HT1080 (cell line): ENCODE measurements at places on chromosomes 5 and 9. TPM values are rescaled to one million over a fixed set of nuclear protein-coding genes. Genes with fewer than 3 reads are reported as not detected.

The C9 gene
- total RNA-seq: not detected in 2 replicates

The ZNG1E gene
- total RNA-seq: 24.2 and 28.6 TPM in 2 replicates

The MYMK gene
- not detected in 2 replicates for total RNA-seq

The PLPPR1 gene
- total RNA-seq: not detected in 2 replicates

The ANKDD1B gene
- total RNA-seq: 0.03 TPM in 1 of 2 replicates, not detected in the other

The SLC12A7 gene
- 2.2 and 2.4 TPM in 2 replicates for total RNA-seq

The NKD2 gene
- total RNA-seq: not detected in 2 replicates

The GDA gene
- not detected in 2 replicates for total RNA-seq

The FOXI1 gene
- not detected in 2 replicates for total RNA-seq

The RNF208 gene
- 0.10 and 0.96 TPM in 2 replicates for total RNA-seq

The TERT gene
- 9.0 and 10.5 TPM in 2 replicates for total RNA-seq

The RFX3 gene
- total RNA-seq: 1.4 and 1.5 TPM in 2 replicates

The SLC23A1 gene
- total RNA-seq: not detected in 2 replicates

The NMUR2 gene
- not detected in 2 replicates for total RNA-seq

The PCDHA9 gene
- total RNA-seq: not detected in 2 replicates

The TBC1D13 gene
- 19.2 and 23.9 TPM in 2 replicates for total RNA-seq

The ABITRAM gene
- 8.4 and 11.2 TPM in 2 replicates for total RNA-seq

The PTGDS gene
- not detected in 2 replicates for total RNA-seq

The PCDHGA6 gene
- total RNA-seq: 0.20 and 1.2 TPM in 2 replicates

The CD72 gene
- 0.27 TPM in 1 of 2 replicates, not detected in the other for total RNA-seq

The KCNIP1 gene
- total RNA-seq: not detected in 2 replicates

The SUSD3 gene
- not detected in 2 replicates for total RNA-seq

The NPR3 gene
- total RNA-seq: 0.29 and 0.50 TPM in 2 replicates

The PHYHD1 gene
- 0.16 TPM in 1 of 2 replicates, not detected in the other for total RNA-seq

The LCN12 gene
- total RNA-seq: not detected in 2 replicates

The NPM1 gene
- 2,907 and 3,968 TPM in 2 replicates for total RNA-seq

The CBY3 gene
- not detected in 2 replicates for total RNA-seq

The PHF24 gene
- total RNA-seq: not detected in 2 replicates

The GPX3 gene
- total RNA-seq: 0.17 and 0.27 TPM in 2 replicates

The ECSCR gene
- total RNA-seq: 53.3 and 67.7 TPM in 2 replicates

The ZNF879 gene
- total RNA-seq: 0.24 and 0.53 TPM in 2 replicates

The GRM6 gene
- total RNA-seq: not detected in 2 replicates

The CCL27 gene
- total RNA-seq: 0.26 TPM in 1 of 2 replicates, not detected in the other

The ZDHHC11B gene
- 0.40 TPM in 1 of 2 replicates, not detected in the other for total RNA-seq

The STPG3 gene
- not detected in 2 replicates for total RNA-seq

The LTC4S gene
- total RNA-seq: 1.2 TPM in 1 of 2 replicates, not detected in the other

The PCAT7 gene
- 0.77 and 1.1 TPM in 2 replicates for total RNA-seq

The FRMPD1 gene
- not detected in 2 replicates for total RNA-seq

The NUTM2G gene
- total RNA-seq: not detected in 2 replicates

The OR1J2 gene
- 0.17 TPM in 1 of 2 replicates, not detected in the other for total RNA-seq

The KLF4 gene
- 1.3 and 3.7 TPM in 2 replicates for total RNA-seq
